ENCODE measurements at places on chromosomes 2 and 18.

GRCh38 chr2:24175631-24176187 lies 856 bp downstream of the FAM228A start:
- DNase-seq: no peak

GRCh38 chr2:127535422-127535901 lies at the start of gene MYO7B:
TSS of gene MYO7B (plus strand) at chr2:127535683. CDS start at chr2:127559723, 24,040 bp downstream.
- DNase-seq: no peak

- no peak for DNase-seq
Observed at GRCh38 chr18:697012-697411, 15.4 kb downstream of the ENOSF1 start.

DNA sequence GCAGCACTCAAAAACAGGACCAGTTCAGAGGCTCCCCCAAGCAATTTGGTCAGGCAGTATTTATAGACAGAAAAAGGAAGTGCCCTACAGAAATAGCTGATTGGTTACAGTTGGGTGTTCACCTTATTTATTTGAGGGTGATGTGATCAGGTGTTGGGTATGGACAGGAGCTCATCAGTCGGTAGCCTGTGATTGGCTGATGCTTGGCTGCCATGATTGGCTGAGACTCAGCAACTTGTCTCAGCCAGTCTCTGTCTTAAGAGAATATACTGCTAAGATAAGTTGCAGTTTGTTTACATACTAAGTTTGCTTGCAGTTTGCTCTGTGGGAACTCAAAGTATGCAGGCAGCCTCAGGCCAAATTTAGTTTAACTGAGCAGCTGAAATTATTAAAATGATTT lies 9.4 kb downstream of the ABCG8 start:
- DNase-seq: no peak

DNA sequence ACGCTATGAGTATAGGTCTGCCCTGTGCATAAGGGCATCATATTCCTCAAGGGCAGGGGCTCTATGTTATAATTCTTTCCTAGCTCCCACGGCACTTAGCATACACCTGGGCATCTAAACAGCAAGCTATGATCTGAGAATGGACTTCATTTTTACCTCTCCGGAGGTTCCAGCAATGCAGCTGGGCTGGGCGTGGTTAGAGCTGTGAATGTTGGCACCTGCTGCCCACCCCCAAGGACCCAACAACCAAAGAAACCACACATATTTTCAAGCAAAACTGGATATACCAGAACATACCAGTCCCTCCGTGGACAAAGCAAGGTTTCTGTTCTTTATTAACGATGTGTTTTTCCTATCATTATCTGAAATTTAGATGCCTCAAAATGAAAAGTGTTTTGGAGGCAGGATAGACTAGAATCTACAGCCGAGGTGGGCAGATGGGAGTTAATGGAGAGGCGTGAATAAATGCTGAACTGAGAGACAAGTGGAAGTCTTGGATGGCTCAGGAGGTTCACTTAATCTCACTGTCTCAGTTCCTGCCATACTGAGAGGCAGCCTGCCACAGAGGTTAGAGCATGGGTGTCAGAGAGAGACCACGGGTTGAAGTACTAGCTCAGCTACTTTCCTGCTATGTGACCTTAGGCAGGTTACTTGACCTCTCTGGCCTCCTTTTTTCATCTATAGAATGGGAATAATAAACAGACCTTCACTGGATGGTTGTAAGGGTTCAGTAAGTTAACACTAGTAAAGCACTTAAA lies 186.6 kb upstream of the SMAD2 start:
- no peak for DNase-seq

GRCh38 chr2:10277293-10278028 lies 25.2 kb upstream of the HPCAL1 start:
- no peak for DNase-seq

DNA sequence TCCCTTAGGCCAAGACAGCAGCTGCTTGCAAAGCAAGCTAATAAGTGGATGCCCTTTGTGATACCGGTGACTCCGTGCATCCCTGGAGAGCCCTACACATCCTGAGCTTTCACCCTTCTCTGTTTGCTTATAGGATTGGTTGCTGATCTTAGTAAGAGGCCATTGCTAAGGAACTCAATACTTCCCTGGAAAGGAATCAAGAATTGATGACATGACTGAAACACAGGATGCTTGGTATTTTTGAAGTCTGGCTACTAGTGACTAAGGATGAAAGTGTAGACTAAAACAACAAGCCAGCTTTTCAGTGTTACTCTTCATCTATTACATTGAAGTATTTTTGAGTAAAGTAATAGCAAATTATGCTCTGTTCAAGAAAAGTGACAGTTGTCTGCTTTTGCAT lies 123.0 kb upstream of the SERPINE2 start:
- no peak for DNase-seq

DNA sequence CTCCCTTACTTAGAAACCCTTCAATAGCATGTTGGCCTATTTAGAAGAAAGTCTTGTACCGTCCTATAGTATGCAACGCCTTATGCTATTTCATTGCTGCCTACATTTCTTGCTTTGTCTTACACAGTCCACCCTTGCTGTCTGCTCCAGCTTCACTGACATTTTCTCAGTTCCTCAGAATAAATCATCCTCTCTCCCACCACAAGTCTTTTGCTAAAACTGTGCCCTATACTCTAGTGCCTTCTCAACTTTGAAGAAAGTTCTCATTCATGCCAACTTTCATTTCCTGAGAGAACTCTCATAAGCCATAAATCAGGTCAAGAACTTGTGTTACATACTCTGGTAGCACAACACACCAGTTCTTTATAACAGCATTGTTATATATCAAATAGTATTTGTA lies 54.3 kb upstream of the COL3A1 start:
- no peak for DNase-seq

GRCh38 chr2:72669121-72669520 lies 156.7 kb downstream of the EXOC6B start:
- no peak for DNase-seq

GRCh38 chr18:30957066-30957465 lies 85.5 kb downstream of the DSC3 start:
- no peak for DNase-seq

GRCh38 chr2:157363612-157364101 lies 38.0 kb upstream of the ERMN start:
- no peak for DNase-seq

- DNase-seq: no peak
Observed at GRCh38 chr2:46704593-46704992, 211.0 kb downstream of the MCFD2 start.

- DNase-seq: peak; percentile 41
Observed at GRCh38 chr2:174683392-174683759, 80.9 kb downstream of the CHRNA1 start.

DNA sequence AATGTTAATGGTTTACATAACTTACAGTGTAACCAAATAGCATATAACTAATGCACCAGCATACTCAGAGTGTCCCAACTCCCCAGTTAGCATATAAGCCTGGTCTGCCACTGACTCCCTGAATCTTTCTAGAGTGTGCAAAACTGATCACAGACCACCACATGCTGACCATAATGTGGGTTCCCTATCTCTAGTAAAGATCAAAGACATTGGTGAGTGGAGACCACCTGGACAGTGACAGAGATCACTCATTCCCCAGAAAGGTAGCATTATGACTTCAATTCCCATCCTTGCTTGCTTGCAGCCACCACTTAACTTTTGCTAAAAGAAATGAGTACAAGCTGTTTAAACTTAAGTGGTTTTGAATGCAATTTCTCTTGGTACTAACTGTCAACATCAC lies 39.0 kb downstream of the KANSL1L start:
- DNase-seq: no peak

- DNase-seq: no peak
Observed at GRCh38 chr2:217631115-217631514, 371.7 kb downstream of the TNS1 start.

GRCh38 chr2:156752042-156752441 lies 315.9 kb downstream of the GPD2 start:
- DNase-seq: no peak

DNA sequence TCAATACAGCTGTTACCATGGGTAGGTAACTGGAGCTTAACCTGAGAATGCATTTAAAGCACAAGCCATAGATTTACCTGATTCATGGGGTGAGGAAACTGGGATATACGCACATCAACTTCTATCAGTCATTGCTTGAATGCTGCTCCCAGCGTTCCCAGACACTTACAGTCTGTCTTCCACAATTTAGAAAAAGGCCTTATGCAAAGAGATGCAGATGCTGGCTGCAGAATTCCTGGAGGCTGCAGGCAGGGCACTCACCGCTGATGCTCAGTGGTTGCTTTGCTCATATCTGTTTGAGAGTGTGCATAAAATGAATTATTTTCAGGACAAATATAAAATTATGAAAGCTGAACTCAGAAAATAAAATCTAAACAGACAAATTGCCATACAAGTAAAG lies 950.7 kb upstream of the PIK3C3 start:
- no peak for DNase-seq

DNA sequence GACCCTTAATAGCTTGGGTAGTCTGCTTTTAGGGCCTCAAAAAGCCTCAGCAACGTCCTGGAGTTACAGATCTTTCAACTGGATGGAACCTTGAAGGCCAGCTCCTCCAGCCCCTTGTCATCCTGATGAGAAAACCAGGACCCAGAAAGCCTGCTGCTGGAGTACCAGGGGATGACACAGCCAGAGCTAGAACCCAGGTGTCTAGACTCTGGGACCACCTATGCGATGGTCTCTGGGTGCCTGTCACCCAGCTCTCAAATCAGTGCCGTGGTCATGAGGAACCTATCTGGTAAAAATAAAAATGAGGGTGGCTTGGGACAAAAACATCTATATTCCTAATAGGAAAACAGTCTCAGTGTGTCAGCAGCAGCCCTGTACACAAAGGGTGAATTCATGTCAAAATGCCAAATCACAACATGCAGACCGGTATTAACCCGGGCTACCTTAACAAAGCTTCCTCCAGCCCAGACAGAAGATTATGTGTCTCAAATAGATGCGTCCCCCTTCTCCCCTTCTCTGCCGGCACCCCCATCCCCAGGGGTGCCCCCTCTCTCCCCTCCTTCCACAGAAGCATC lies 28.5 kb downstream of the SMAD7 start:
- no peak for DNase-seq

- DNase-seq: no peak
Observed at GRCh38 chr2:122384768-122385333, 629.4 kb downstream of the TSN start.

GRCh38 chr2:206245265-206245672 lies 29.2 kb upstream of the ZDBF2 start:
- DNase-seq: no peak

DNA sequence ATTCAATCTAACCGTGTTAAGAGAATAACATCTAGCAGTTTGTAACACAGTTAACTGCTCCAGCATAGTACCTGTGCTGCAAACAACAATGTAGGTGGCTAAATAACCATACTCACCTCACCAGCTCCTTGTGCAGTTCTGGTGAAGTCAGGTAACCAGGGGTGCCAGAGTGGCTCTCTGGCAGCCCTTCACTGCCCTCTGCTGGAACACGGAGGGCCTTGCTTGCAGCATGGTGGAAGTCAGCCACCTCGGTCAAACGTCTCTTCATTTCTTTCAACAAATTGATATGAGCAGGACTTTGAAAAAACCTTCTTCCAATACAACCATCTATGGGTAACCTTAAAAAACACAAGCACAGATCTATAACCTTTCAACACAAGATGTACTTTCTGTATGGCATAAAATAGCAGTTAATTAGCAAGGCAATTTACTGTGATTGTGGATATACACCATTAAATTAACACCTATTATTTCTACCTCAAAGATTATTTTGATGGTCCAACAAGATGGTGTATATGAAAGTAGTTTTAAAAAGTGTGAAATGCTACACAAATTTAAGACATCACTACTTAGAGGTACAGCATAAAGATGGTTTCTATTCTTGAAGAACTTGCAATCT lies 56.6 kb downstream of the EPG5 start:
- peak; percentile 69 for DNase-seq

GRCh38 chr2:99940963-99941362 lies 201.4 kb downstream of the AFF3 start:
- no peak for DNase-seq

- DNase-seq: no peak
Observed at GRCh38 chr2:5849562-5849961, 157.4 kb downstream of the SOX11 start.

GRCh38 chr2:191165176-191165643 lies 14.4 kb upstream of the STAT4 start:
- DNase-seq: peak; percentile 41

DNA sequence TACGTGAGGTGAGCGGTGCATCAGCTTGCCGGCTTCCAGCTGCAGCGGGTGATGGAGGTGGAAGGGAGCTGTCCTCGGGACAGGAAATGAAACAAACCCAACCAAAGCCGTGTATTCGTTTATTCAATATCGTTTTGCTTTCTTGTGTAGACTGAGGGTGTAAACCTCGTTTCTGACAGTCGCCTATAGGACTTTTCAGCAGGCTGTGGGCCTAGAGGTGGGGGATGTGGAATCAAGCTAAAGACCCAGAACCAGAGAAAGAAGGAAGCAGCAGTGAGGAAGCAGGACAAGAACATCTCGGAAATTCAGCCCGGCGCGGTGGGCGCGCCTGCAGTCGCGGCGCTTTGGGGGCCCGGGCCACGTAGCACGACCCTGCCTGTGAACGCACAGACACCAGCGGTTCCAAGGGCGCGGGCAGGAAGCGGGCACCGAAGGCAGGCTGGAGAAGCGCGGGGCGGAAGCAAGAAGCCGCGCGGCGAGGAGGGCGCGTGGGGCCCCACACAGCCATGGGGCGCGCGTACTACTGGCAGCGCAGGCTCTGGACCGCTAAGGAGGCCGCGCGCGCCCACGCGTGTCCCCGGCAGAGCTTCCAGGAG lies 755 bp upstream of the ATP9B start:
- DNase-seq: peak; percentile 52

GRCh38 chr2:80073134-80073561 lies 231.4 kb downstream of the LRRTM1 start:
- DNase-seq: no peak

DNA sequence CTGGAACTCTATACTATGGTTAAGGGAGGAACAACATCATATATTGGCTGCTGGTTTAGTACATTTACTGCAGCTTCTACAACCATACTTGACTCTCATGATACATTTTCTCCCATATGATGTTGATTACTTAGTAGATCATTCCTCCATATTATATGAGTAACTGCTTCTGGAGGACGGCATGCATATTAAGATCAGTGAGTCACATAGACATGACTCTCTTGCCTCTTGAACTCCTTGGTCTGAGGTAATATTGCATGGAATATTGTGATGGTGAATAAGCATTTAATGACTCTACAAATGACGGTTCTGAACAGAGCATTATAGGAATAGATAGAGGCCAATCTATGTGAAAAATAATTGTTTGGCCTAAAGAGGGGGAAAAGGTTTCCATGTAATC lies 418.8 kb upstream of the SPHKAP start:
- DNase-seq: no peak

DNA sequence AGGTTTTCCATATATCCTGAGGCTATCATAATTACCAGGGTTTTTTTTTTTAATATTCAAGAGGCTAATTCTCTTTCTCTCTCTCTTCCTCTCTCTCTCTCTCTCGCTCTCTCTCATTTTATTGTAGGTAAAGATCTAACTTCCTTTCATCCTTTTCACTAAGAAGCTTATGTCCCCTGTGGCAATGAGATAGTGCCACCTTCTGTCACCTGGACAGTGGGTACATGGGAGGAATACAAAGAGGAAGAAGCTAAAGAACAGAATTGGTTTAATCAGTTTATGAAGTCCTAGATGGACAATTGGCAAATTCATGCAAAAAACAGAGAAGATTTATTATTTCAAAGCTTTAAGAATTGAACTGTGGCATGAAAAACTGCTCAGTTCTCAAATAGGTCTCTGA lies 1582.3 kb upstream of the TMEFF2 start:
- no peak for DNase-seq

Measured in CD4-positive, alpha-beta T cell treated with Interleukin-6 for 4 hours (primary cell).